A549 treated with RU486 at 1 μM for 4 hours (cell line): ENCODE measurements at places on chromosomes 5 and 9. TPM values are rescaled to one million over a fixed set of nuclear protein-coding genes. Genes with fewer than 3 reads are reported as not detected.

ROPN1L gene
- total RNA-seq = 1.1 to 2.7 TPM (median 2.1 TPM) in 5 replicates

DBH gene
- total RNA-seq = not detected in 5 replicates

DMRT3 gene
- total RNA-seq = not detected in 5 replicates

TRIM7 gene
- 29.4 to 45.2 TPM (median 39.9 TPM) in 5 replicates for total RNA-seq

RPS14 gene
- 2,822 to 3,025 TPM (median 2,935 TPM) in 5 replicates for total RNA-seq

DAPK1 gene
- 9.7 to 17.2 TPM (median 16.8 TPM) in 5 replicates for total RNA-seq

EIF4E1B gene
- not detected in 5 replicates for total RNA-seq

PCDHGC5 gene
- total RNA-seq = 0.02 to 0.09 TPM in 2 of 5 replicates, not detected in the others

IGIP gene
- total RNA-seq = 0.53 to 1.1 TPM (median 0.94 TPM) in 5 replicates

PCDHB11 gene
- total RNA-seq = 0.06 to 0.14 TPM (median 0.07 TPM) in 4 of 5 replicates, not detected in the other

CDKN2B-AS1 gene
- not detected in 5 replicates for total RNA-seq

PTRH1 gene
- total RNA-seq = 10.5 to 19.8 TPM (median 16.4 TPM) in 5 replicates

MAMDC2 gene
- 0.21 to 0.65 TPM (median 0.36 TPM) in 5 replicates for total RNA-seq

MEIKIN gene
- not detected in 5 replicates for total RNA-seq

BSPRY gene
- total RNA-seq = 0.03 to 0.22 TPM (median 0.06 TPM) in 4 of 5 replicates, not detected in the other

FOXD4L6 gene
- total RNA-seq = 0.11 TPM in 1 of 5 replicates, not detected in the others

RIOK2 gene
- 16.8 to 21.2 TPM (median 20.3 TPM) in 5 replicates for total RNA-seq

OCLN gene
- total RNA-seq = 11.7 to 18.6 TPM (median 12.4 TPM) in 5 replicates

PCDHGA12 gene
- 0.02 to 0.05 TPM in 2 of 5 replicates, not detected in the others for total RNA-seq

EXOSC3 gene
- total RNA-seq = 73.4 to 93.7 TPM (median 85.5 TPM) in 5 replicates
